AG09309 (cell line): ENCODE measurements at places on chromosomes 2 and 18.

DNA sequence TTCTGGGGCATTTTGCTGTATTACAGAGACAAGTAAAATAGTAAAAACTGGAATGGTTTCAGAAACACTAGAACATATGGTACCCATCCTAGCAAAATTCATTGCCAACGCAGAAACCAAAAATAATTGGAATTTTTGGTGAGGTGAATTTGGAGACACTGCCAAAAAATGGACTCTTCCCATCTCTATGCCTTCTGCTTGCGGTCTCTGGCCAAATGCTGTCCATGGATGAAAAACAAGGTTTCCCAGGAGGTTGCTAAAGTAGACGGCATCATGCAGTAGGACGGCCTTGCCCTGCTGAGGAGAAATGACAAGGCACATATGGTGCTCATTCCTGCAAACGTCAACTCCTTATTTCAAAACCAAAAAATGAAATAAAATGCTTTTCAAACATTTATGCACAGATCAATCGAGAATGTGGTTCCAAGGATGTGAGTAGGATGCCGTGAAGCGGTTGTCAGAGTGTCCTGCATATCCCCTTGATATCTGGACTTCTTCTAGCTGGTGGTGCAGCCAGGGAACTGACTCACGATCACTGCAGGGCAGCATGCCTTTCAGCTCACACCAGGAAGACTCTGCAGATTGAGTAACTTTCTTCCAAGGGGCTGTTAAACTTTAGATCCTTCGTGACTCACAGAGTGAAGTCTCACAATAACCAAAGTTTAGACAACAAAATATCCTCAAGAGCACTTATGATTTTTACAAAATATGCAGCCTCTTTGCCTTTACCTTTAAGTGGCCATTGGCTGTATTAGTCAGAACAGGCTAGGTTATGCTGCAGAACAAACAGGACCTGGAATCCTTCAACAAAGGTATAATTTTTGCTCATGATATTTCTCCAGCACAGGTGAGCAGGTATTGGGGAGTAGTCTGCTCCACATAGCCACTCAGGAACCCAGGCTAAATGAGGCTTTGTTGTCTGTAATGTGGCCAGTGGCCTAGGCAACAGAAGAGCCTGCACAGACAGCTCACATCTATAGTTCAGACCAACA is 149.4 kb upstream of the NDUFV2 start:
- peak; percentile 91 for DNase-seq

DNA sequence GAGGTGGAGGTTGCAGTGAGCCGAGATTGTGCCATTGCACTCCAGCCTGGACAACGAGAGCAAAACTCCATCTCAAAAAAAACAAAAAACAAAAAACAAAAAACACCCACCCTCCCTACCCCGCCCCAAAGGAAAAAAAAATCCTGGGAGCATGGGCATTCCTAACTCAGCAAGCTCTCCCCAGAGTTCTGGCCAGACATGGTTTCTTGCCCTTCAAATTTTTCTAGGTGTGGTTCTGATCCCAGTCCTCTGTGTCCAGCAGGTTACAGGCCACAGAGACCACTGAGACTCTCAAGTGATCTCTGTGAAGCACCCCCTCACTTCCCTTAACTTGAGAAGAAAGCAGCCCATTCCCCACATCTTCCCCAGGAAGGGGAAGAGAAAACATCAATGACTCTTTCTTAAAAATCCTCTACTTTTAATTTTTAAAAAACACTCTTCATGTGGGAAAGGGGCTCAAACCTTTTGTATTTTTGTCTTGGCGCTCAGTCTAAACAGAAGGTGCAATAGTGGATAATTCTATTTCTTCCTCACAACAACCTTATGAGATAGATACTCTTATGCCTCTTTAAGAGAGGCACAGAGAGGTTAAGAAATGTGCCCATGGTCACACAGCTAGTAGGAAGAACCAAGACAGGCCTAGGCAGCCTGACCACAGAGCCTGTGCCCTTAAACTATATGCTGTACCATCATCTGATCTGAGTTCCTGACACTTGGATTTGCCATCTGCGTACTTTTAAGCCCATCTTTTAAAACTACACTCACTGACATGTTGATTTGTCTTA is 6.9 kb upstream of the KCNE4 start:
- DNase-seq: no peak

- DNase-seq: no peak
Observed at GRCh38 chr18:5106730-5107129, 90.3 kb downstream of the AKAIN1 start.

DNA sequence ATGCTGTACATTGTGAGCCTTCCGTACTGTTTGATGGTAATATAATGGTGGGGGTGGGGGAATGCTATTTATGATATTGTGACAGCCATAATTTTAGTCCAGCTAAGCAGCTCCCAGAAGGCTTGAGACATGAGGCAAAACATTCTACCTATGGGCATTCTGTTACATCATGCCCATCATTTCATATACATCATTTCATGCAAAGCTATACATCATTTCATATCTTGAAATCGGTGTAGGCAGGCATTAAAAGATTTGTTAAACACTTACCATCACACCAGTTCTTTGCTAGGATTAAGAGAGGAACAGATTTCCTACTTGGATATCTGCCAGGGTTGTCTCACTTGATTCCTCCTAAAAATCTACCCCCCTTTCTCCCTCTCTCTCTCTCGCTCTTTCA is 84.5 kb downstream of the COL5A2 start:
- DNase-seq: no peak

- peak; percentile 18 for DNase-seq
Observed at GRCh38 chr18:7901657-7902056, 334.5 kb downstream of the PTPRM start.

DNA sequence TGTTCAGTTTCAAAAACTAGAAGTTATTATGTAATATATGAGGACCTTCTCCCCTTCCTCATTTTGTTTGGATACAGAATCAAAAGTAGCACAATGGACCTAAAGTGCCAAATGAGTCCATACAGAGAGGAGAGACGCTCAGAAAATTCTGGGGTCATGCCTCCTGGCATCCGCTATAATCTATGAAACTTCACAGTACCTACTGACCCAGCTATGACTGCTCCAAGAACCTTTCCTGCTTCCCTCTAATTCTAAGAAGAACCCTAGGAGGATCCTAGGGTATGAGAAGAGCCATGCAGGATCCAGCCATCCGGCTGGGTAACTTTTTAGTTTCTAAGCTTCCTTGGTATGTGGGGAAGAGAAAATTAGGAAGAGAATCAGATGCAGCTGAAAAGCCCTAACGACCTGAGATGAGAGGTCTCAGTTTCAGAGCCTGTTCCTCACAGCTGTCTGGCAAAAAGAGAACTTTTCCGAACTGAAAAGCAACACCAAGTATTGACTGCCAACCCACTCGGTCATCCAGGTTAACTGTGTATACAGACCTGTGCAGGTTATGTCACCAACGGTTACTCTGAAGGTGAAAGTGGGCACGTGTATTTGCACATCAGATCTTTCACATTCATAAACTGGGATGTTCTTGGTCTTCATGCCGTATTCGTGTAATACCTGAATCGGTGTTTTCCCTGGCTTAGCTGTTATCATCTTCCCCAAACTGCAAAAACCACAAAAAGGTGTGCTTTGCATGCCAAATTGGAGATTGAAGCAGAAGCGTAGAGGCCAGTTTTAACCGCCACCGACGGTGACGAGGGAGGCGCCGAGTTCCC is 1.1 kb downstream of the PRKRA start:
- DNase-seq: no peak

DNA sequence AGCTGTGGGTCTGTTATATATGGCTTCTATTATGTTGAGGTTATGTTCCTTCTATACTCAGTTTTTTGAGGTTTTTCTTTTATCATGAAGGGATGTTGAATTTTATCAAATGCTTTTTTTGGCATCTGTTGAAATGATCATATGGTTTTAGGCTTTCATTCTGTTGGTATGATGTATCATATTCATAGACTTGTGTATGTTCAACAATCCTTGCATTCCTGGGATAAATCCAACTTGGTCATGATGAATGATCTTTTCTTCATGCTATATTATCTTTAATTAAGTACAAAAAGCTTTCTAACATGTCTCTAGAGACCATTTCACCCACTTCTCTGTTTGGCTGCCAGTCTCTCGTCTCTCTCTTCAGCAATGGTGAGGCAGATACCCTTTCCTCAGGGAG is 54.2 kb downstream of the MDH1 start:
- no peak for DNase-seq

DNA sequence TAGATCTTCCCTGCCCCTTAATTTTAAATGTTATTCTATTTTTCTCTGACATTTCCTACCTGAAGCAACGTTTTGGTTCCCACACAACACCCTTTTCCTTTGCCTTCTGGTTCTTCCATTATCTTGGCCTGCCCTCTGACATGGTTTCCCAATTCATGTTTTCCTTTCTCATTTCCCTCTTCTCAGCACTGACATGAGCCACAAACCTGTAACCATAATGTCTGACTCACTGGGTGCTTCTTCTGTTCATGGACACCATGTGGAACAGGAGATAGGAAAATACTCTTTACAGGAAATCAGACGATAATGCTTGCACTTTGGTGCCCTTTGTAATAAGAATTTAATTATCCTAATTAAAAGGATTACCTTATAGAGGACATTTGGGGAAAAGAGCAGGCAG is 142.0 kb downstream of the ZEB2 start:
- DNase-seq: no peak

GRCh38 chr18:75179819-75180600 is 28.9 kb downstream of the PTGR3 start:
- no peak for DNase-seq

DNA sequence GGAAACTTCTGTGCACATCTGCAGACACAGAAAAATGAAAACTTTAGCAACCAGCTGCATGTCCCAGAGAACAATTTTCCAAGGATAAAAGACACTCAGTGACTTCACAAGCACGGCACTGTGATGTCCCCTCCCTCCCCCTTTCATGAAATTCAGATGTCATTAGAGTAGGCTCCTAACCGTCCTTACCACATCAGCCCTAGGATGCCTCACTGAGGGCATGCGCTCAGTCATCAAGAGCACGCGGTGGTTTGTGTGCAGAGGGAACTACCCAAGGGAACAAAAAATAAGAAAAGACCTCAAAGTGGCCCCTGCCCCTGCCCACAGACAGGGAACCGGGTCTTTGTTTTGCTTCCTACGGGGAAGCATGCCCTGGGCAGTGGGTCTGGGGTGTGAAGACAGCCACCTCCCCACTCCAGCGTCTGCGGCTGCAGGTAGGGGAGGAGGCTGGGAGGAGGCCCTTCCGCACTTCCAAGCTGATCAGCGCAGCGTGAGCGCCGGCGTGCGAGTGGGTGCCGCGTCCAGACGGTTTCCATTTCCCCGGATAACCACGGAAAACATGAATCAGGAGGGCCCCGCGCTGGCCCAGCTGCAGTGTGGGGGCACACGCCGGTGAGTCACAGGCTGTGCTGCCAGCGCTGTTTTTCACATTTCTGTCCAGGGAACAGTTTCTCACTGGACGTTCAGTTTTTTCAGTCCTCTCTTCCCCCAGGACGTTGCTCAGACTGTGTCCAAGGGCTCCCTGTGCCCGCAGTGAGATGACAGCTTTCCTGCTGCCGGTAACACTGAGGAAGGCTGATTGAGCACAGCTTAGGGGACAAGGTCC is 70.6 kb downstream of the COPS8 start:
- peak; percentile 80 for DNase-seq

DNA sequence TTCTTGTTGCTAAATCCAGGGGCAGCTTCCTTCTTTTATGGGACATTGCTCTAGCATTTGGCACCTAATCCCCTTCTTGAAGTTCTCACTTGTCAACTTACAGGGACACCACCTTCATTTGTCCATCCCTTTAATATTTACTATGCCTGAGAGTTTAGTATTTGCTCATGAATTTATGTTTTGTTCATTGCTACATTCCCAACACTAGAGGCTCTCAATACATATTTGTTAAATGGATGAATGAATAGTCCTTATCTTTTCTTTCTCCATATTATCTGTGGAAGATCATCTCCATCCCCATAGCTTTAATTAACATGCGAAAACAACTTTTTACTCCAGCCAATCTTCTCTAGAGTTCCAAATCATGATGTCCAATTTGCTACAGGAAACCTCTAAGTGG is 5.4 kb downstream of the CWC22 start:
- DNase-seq: no peak

DNA sequence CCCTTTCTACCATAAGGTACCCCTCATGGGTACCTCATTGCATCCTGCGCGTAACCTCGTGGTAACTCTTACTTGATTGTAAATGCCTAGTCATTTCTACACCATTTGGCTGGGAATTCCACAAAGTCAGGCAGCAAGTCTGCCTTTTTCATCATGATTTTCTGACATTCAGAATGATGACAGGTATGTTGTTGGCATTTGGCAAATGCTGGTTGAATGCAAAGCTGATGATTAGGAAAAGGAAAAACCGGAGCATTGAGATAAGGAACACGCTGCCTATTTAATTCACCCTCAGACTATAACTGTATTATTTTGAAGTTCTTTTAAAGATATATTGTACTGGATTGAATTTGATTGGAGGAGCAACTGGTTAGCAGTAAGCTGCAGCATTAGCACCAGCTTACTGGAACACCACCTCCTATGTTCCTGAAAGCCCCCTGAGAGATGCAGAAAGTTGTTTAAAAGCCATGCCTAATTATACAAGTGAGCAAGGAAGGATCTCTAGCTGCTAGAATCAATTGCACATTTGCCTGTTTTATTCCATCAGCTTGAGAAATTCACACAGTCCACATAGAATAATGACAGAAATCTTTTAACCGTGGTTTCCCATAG is 520.1 kb downstream of the LRP1B start:
- no peak for DNase-seq

GRCh38 chr18:62660691-62661090 is 54.6 kb upstream of the PHLPP1 start:
- no peak for DNase-seq

DNA sequence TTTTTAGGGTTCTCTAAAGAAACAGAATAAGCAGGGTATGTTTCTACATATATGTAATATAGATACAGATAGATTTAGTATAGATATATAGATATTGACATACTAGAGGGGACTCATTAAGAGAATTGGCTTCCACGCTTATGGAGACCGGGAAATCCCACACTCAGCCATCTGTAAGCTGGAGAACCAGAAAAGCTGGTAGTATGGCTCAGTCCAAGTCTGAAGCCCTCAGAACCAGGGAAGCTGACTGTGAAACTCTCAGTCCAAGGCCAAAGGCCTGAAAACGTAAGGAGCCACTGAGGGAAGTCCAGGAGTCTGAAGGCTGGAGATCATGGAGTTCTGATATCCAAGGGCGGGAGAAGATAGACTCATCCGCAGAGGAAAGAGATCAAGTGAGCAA is 441.3 kb upstream of the CDH20 start:
- DNase-seq: no peak

GRCh38 chr2:236216711-236217110 is 47.5 kb downstream of the ASB18 start:
- no peak for DNase-seq

- no peak for DNase-seq
Observed at GRCh38 chr2:120697471-120697870, 38.2 kb upstream of the GLI2 start.

DNA sequence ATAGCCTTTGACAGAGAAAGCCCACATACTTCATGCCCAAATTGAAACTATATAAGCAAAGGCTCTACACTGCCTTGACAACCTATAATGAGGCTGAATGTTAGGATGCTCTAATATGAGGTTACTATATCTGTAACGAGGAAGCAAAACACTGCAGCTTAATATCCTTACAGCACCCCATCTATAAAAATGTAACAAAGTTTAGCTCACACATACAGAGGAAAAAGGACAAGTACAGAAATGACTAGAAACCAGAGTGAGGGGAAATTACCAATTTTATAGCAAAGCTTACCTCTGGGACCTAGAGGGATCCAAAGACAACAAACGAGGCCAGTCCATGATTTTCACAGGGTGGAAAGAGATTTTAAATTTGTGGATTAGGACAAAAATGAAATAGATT is 138.5 kb downstream of the COL4A4 start:
- DNase-seq: no peak

- peak; percentile 20 for DNase-seq
Observed at GRCh38 chr18:11955239-11956029, 25.9 kb upstream of the IMPA2 start.

GRCh38 chr2:240588006-240588655 is 1.6 kb downstream of the CAPN10 start:
- DNase-seq: no peak
